ENCODE measurements at places on chromosomes 12 and 14.

DNA sequence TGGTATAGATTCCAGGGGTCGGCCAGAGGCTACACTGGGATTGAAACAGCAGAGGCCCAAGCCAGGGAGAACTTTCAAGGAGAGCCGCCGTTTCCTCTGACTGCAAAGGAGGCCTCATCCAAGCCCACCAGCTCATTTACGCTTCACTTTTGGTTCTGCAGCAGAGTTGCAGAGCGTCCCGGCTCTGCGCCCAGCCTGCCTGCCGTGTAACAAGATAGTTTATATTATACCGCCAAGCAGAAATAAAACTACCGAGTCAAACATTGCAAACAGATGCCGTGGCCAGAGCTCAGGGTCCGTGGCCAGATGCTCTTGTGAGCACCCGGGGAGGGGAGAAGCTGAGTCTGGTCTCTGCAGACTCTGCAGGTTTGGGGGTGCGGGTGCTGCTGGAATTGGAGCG is 60.7 kb upstream of the TBX3 start:
- DNase-seq: no peak

- DNase-seq: no peak
Measured at GRCh38 chr12:127811988-127812387, 455.0 kb upstream of the TMEM132C start.

DNA sequence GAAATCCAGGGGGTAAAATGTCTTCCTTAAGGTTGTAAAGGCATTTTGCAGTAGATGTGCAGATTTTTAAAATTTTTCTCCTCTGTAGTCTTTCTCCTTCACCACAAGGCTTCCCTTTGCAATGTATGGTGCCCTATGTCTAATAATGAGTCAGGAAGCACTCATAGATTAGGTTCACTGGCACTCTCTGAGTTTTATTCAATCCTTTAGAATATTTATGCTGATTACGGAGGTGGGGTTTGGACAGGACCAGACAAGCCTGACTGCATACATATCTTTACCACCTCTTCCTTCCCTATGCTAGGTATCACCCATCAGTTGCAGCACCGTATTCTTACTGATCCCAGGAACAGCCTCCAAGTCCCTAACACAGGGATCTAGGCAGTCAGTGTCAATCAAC is 99.5 kb downstream of the NEDD1 start:
- no peak for DNase-seq

DNA sequence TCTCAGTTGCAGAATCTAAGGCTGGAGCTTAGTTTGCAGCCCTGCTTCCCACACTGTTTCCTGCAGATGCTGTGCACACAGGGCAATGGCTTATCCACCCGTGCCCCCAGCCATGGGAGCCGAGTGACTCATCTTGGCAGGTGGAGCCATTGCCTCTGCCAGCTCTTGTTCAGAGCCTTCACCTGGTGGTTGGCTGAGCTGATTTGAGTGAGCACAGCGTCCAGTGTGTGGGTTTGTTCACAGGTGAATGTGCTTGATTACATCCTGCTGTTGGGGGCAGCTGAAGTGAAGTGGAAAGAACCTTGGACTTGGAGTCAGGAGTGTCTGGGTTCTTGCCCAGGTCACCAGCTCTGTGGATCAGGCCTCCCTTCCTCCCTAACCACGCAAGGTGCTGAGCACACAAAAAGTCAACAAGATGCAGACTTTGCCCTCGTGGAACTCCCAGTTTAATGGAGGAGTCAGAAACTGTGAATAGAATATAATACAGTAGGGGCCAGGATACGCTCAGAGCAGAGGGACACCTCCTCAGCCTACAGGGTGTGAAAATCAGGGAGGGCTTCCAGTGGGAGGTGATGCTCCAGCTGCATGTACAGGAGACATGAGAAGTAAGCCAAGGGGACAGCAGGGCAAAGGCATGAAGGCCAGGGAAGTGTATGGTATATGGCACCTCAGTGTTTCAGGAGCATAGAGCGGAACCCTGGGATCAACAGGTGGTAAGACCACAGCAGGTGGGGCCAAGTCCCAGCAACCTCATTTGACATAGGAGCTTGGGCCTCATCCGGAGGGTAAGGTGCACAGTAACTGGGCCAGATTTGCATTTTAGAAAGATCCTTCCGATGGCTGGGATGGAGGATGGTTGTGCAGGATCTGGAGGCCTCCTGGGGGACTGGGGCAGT is 22.8 kb downstream of the JDP2 start:
- DNase-seq: no peak

DNA sequence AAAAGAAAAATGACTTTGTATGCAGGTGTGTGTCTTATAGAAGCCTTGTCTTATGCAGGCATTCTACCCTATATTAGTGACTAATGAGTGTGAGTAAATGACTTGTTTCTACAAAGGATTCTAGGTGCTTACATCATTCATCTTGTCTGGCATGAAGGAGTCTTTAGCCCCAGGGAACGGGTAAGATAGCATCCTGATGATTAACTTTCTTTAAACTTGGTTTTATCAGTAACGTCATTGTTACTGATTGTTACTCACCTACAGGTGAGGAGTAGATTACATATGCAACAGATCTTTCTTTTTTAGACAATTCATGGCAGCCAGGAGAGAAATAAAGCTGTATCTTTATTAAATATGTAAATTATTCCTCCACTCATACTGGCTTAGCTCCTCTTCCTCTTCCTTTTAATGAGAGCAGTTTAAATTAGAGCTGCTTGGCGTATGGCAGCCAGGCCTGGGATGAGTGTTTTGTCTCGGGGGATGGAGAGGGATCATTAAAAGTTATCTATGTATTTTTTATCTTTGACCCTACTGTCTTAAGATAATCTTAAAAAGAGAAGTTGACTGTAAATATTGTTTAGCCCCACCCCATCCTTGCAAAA is 57.2 kb upstream of the ATP2A2 start:
- DNase-seq: no peak

DNA sequence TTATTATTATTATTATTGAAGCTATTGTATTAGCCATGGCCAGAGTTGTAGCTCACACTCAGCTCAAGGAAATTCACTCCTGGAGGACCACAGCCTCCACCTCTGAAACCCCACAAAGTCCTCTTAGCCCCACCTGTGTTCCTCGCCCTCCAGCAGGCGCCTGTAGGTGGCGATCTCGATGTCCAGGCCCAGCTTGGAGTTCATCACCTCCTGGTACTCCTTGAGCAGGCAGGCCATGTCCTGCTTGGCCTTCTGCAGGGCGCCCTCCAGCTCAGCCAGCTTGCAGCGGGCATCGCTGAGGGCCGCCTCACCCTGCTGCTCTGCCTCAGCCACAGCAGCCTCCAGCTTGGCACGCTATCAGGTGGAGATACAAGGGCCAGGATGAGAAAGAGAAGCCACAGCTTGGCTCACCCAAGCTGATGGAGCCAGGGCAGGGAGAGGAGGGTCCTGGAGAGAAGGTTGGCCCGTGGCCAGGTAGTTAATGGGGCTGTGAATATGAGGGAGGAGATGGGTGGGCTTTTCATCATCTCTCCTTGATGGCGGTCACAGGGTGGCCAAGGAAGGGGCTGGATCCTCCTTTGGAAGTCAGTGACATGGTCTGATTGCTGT is 5.1 kb downstream of the KRT85 start:
- no peak for DNase-seq

Measured in activated T-helper 1 cell treated with anti-CD3 and anti-CD28 coated beads, Interleukin-2, amount 50 U/mL, for 16 hours (primary cell).